ENCODE measurements at places on chromosomes 2 and 18. TPM values are rescaled to one million over a fixed set of nuclear protein-coding genes. Genes with fewer than 3 reads are reported as not detected.

The SH3RF3 gene
- polyA plus RNA-seq = 4.7 TPM

DNA sequence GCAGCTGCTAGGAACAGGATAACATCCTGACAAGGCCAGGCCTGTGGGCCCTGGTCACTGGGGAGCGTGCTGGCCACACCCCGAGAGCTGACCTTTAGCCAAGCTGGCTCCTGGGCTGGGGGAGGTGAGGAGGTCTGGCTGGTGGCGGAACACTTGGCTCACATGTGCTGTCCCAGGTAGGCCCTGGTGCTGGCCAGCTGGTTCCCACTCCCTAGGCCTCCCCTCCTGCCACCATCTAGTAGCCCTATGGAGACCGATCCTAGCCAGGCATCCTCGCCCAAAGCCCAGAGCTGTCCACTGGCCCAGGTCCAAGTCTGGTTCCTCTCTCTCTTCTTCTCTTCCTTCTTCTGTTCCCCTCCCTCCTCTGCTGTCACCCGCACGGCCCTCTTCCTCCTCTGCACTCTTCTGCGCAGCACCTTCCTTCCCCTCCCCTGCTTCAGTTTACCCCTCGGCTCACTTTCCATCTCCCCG, 52.4 kb downstream of the TNS1 start:
- DNase-seq = no peak

DNA sequence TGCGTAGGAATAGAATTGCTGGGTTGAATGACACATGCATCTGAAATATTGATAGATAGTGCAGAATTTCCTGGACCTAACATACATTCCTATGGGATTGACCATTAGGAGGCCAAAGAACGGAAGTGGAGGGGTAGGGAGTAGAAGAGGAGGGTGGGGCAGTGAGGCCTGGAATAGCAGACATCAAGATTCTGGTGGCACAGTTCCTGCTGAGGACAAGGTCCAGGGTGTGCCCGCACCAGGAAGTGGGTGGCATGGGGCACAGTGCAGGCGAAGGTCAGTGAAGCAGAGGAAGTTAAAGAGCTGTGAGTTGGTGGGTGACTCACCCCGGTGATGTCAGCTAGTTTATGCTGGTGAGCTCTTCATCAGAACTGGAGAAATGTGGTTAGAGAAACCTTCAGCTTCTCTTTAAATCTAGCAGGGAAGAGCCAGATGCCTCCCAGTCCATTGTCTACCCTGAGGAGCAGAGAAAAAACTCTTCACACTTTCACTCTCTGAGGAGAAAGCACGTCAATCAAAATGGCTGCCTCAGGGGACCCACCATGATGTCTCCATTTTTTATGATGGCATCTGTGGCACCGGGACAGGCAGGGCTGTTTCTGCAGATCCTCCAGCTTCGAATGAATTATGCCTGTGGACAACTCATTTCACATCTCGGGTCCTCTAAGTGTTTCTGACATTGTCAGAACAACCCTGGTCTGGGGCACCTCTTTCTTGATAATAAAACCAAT, 55.9 kb upstream of the CTLA4 start:
- DNase-seq = no peak

DNA sequence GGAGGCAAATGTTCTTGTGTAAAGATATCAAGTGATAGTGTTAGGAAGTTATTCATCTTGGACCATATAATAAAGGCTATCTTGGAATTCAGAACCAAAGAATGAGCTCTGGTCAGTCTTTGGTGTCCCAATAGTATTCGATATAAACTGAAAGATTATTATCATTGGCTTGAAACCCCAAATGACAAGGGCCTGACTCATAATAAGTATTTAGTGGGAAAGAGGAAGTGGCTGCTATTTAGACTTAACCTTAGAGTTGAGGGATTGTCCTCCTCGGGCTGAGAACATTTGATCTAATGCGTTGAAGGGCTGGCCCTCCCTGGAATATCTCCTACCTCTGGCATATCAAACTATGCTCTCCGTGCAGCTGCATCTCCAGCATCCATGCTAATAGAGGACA, 67.5 kb downstream of the CDH20 start:
- no peak for DNase-seq

DNA sequence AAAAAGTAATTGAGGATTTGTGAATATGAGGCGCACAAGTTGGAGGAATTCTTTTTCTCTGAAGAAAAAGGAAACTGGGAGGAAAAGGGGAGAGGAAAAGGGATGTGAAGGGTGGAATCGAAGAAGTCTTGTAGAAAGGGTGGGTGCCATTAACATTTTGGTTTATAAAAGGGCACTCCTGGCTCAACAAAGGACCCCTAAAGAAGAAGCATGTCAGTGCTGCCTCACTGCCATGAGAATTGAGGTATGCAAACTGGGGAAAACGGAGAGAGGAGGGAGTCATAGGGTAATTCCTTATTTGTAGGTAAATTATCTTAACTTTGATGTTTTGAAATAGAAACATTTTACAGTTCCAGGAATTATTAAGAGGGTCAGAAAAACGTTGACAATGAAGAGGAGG, 207.2 kb downstream of the NAPG start:
- no peak for DNase-seq

- DNase-seq = no peak
Measured at GRCh38 chr2:111944531-111945210, 46.3 kb downstream of the MERTK start.

DNA sequence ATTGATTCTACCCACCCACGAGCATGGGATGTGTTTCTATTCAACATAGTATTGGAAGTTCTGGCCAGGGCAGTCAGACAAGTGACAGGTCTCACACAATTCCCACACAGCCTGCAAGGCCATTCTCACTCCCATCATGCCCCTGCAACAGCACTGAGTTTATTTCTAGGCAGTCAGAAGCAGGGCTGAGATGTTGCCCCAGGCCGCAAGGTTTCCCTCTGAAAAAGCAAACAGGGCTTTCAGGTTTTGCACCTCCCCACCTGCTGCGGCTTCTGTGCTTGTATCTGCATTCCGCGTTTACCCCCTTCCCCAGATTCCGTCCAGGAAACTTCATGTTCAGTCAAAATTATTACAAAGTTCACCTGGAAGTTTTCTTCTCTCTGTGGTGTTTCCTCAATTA, 9.4 kb upstream of the TACR1 start:
- DNase-seq = no peak
